ENCODE measurements at places on chromosomes 1 and 21.

DNA sequence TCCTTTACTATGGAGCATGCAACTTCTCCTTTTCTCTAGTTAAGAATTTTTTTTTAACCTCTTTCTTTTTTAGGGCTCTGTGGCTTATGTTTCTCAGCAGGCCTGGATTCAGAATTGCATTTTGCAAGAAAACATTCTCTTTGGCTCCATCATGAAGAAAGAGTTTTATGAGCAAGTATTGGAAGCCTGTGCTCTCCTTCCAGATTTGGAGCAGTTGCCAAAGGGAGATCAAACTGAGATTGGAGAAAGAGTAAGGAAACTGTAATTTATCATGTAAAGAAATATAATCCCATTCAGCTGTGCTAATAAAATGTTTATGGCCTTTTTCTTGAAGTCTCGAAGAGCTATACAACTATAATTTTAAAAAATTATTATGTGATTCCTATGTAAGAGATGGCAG is 70.1 kb downstream of the HSPA13 start:
- no peak for DNase-seq

- no peak for DNase-seq
Observed at GRCh38 chr1:151197863-151198253, 494 bp upstream of the PIP5K1A start.

DNA sequence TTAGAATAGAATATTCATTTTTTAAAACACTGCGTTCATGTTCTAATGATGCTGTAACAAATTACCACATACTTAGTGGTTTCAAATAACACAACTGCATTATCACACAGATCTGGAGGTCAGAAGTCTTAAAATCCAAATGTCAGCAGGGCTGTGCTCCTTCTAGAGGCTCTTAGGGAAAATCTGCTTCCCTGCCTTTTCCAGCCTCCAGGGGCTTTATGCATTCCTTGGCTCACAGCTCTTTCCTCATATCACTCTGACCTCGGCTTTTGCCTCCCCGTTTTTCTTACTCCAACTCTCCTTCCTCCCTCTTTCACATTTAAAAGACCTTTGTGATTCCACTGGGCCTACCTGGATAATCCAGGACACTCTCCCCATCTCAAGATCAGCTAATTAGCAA is 18.6 kb upstream of the FMN2 start:
- no peak for DNase-seq

DNA sequence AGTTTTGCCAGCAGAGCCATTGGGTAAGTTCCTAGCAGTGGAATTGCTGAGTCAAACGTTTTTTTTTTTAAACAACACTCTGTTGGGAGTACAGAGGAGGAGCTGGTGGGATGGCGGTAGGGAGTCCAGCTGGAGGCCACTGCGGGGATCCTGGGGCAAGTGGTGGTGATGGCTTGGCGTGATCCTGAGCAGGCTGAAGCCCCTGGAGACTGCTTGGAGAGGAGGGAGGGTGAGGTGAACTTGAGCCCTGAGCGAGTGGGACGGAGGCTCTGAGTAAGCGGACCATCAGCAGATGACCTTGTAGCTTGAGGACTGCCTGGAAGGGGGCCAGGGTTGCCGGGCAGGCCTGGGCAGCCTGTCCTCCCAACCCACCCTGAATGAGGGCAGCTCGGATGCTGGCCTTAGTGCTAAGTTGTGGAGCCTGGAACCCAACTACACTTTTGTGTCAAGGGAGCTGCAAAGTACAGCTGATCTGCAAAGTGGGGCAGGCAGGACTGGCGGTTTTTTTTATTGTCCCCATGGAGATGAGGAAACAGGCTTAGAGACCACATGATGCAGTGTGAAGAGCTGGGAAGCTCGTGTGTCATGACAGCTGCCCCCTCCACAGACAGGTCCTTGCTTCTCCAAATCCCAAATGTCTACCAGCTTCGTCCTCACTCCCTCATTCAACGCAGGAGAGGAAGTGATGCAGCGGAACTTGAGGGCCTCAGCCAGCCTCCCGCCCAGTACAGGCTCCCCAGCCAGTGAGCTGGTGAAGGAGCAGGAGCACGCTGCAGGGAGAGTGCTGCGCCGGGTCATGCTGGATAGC is 20.2 kb downstream of the MRPL37 start:
- DNase-seq: peak; percentile 53

GRCh38 chr1:69567652-69568420 is at the start of gene LRRC7:
Gene LRRC7, plus strand, starts transcription at chr1:69567922. Its CDS starts 718 bp downstream, at chr1:69568640.
- no peak for DNase-seq

DNA sequence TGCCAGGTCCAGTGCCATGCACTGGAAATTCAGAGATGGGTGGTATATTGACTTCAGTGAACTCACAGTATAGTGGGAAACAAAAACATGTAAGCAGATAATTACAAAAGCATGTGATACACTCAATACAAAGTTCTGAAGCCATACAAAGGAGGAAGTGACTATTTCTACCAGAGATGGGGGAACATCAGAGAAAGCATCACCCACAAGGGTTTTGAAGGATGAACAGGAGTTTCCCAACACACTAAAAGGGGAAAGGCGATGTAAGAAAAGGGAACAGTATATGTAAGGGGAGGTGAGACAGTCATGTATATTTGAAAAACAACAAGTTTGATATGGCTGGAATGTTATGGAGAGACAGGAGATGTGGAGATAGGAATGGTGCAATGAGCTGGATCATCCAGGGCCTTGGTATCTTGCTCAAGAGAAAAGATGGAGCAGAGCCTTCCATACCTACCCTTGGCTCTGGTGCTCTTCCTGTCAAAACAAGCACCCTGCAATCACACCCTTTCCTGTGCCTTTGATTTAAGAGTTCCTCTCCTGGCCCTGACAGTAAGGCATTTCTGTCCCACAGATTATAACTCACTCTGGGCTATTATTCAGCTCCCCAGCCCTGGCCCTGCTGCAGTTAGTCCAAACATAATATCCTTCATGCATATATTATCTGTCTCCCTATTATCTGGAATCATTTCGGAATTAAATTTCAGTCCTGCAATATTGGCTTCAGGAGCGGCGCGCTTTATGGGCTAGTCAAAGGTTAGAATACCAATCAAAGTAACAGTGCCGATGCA is 60.5 kb downstream of the DMAP1 start:
- DNase-seq: no peak

DNA sequence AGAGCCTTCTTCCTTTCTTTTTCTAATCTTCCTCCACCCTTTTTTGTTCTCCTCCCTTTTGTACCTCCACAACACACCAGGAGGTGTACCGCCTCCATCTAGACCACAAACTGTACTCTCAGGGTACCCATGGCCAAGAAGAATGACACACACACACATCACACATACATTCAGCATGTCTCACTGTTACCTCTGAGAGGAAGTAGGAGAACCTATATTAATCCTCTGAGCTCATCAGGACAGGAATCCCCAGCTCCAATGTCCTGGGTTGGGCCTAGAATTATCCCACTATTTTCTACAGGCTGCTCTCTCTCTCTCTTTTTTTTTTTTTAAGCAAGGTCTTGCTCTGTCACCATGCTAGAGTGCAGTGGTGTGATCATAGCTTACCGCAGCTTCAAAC is 36.7 kb downstream of the ATP2B4 start:
- DNase-seq: no peak

- peak; percentile 38 for DNase-seq
Observed at GRCh38 chr1:85450832-85451231, 14.1 kb downstream of the DDAH1 start.

DNA sequence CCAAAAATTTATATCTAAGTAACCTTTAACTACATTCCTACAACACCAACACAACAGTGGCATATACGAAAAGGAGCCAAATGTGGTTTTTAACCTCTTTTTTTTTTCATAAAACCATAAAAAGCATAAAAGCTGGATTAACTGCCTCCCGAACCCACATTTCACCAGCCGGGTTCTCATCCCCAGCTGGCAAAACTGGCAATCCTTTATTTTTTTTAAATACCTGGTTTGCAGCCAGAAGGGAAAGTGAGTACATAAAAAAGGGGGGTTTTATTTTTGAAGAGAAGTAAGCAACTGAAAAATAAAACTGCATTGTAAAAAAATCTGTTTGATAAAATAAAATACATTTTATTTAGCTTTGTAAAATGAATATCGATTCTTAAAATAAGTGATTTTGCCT is 295.4 kb downstream of the AKT3 start:
- DNase-seq: peak; percentile 43

DNA sequence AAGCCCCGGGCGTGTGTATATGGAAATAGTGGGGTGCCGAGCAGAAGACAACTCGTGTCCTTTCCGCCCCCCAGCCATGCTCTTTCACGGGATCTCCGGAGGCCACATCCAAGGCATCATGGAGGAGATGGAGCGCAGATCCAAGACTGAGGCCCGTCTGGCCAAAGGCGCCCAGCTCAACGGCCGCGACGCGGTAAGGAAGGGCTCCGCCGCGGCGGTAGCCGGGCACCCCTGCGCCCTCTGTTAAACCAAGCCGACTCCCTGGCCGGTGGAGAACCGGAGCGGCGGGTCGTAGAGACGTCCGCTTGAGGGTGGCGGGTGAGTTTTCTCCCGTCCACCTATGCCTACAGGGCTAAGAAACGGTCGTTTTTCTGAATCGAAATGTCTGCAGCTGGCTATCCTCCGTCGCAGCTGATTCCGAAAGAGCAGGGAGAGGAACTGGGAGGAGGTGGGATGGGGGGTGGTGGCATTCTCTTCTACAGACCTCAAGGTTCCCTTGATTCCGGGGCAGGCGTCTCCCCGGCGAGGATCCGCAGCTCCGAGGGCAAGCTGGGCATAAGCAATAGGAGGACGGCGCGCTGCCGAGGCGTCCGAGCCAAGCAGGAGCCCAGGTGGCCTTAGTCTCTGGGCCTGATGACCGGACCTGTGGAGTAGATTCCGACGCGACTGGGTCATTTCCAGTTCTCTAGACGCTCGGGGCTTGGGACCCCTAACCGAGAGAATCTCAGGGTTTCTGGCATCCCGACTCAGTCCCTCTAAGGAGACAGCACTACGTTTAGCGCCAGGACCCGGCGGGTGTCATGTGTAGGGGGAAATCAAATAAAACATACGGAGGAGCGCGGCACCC is 856 bp downstream of the LHX9 start:
- DNase-seq: no peak

- no peak for DNase-seq
Observed at GRCh38 chr1:61536174-61537108, 188.5 kb downstream of the TM2D1 start.

GRCh38 chr1:228407106-228408040 is 738 bp upstream of the TRIM11 start:
- no peak for DNase-seq

- no peak for DNase-seq
Observed at GRCh38 chr21:44093761-44094160, 13.4 kb upstream of the PWP2 start.

- no peak for DNase-seq
Observed at GRCh38 chr1:57258557-57259325, 165.1 kb downstream of the DAB1 start.

- no peak for DNase-seq
Observed at GRCh38 chr1:201419256-201419655, 2.3 kb downstream of the TNNI1 start.

Data from G401 (cell line).